Stimulated activated CD8-positive, alpha-beta memory T cell treated with anti-CD3 and anti-CD28 coated beads, Interleukin-15, amount 100 ng/mL, for 4 hours (primary cell): ENCODE measurements at places on chromosomes 13 and 19.

GRCh38 chr13:50526661-50527071 is 316.8 kb downstream of the DLEU7 start:
- no peak for DNase-seq

DNA sequence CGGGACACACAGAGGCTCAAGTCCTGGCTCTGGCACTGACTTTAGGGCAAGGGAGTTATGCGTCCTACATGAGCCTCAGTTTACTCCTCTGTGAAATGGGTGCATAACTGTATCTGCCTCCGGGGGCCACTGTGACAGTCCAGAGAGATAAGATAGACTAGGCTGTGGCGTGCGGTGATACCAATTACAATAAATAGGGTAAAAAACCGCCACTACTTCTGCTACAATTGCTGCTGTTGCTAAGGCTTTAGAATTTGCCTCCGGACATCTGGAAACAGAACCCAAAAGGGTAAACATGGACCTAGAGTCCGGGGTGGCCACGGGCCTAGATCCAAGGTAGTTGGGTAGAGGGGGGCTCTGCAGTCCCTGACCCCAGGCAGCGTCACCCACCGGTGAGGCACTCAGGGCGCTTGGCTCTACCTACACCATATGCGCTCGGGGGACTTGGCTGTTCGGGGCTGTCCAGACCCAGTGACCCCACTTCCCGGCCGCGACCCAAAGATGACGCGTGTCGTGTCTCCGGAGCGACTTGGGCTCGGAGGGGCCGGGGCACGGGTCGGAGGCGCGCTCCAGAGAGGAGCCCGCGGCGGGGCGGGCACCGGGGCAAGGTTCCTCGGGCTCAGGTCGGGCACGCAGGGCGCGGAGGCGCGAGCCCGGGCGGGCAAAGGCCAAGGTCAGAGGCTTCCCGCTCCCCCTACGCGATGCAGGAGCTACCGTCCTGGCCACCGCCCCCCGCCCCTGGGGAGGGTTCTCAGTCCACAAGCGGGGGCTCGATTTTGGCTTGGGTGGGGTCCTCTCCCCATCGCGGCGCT is 1.1 kb downstream of the INSR start:
- no peak for DNase-seq

DNA sequence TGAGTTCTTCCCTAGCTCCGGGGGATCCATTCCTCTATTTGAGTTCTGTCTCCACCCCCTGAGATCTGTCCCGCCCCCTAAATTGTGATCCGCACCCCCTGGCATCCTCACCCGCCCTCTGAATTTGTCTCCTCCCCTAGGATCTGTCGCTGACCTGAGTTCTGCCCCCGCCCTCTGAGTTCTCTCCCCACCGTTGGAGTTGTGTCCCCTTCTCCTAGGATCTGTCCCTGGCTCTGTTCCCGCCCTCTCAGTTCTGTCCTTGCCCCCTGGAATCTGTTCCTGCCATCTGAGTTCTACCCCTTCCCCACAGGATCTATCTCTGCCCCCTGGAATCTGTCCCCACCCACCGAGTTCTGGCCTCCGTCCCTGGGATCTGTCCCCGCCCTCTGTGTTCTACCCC is 1.0 kb upstream of the SLC17A7 start:
- DNase-seq: no peak

DNA sequence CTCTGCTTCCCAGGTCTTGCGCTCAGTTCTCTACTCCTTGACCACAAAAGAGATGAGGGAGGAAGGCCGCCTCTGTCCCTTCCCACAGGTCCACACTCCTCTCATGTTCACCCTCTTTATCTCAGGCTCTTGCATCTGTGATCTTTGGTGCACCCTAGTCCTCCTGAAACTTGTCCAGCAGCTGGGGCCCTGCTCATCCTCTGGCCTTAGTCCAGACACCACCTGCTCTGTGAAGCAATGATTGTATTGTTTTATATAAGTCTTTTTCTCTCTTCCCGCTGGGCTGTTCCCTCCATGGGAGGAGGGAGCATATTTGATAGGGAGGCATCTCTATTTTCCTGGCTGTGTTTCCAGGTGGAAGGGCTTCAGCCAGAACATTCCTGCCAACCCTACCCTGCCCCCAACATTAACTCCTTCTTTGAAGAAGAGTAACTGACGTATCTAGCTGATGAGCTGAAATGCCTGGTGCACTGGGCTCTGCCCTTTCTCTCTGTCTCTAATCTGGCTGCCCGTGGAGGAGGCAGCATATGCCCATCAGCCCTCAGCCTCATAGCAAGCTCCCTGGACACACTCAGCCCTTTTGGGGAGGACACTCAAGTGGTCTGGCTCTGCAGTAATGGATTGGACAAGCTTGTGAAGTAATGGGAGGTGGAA is 38.2 kb upstream of the SIAH3 start:
- DNase-seq: no peak

GRCh38 chr13:98970330-98970729 is 7.5 kb downstream of the DOCK9 start:
- DNase-seq: no peak

DNA sequence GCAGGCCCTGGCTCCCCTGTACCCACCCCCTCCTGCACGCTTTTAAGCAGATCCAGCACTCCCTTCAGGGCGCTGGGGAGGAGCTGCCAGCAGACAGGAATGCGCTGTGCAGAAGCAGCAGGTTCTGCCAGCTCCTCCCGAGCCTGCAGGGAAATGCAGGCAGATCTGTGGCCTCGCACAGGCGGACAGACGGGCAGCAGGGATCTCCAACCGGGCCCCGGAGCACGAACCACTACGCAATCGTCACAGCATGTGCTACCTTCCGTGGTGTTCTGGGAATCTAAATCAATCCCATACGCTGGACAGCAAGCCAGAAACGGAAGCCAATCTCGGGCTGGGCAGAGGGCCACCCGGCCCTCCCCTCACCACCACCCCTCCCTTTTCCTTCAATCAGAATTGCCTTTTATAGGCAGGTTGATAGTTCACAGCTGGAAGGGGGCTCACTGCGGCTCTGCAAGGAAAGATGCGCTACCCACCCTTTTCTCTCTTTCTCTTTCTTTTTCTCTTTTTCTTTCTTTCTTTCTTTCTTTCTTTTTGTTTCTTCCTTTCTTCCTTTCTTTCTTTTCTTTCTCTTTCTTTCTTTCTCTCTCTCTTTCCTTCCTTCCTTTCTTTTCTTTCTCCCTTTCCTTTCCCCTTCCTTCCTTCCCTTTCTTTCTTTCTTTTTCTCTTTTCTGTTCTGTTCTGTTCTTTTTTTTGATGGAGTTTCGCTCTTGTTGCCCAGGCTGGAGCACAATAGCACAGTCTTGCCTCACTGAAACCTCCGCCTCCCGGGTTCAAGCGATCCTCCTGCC is 99.9 kb downstream of the GNG7 start:
- no peak for DNase-seq

DNA sequence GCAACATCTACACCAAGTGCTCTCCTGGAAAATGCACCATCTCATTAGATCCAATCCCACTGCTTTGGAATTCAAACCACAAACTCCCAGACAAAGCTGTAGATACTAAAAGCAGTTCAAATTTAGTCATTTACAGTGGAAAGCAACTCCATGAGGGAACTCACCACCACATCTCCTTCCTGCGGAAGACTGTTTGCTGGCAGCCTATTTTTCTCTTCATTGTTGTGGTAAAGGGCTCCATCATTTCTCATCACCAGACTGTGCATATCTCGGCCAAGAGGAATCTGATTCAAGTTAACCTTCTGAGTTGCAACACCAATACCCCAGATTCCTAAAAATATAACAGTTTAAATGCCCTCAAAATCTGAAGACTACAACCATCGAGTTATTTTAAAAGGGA is 8.4 kb downstream of the SPRYD7 start:
- no peak for DNase-seq

GRCh38 chr13:20728579-20729311 is 25.2 kb downstream of the IL17D start:
- no peak for DNase-seq

DNA sequence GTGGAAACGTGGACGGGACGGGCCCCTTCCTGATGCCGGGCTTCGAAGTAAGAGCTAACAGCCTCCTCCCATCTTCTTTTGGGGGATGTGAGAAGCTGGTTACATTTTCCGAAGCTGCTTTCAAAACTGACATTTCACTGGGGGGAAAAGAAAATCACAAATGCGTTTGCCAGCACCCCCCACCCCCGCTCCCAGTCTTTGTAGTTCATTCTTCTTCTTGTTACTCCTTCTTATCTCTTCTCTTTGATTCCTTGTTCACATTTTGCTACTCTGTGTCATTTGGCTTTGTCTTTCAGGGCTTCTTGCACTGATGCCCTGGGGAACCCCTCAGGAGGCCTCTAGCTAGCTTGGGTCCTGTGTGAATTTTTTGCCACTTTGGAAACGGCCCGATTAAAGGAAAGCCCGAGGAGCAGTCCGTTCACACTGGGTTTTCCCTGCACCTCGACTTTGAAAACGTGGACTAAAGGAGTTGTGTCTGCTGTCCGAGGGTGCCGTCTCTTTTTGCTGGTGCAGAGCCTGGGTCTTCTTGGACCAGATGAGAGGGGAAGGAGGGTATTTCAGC is 1.3 kb downstream of the CARM1 start:
- no peak for DNase-seq

DNA sequence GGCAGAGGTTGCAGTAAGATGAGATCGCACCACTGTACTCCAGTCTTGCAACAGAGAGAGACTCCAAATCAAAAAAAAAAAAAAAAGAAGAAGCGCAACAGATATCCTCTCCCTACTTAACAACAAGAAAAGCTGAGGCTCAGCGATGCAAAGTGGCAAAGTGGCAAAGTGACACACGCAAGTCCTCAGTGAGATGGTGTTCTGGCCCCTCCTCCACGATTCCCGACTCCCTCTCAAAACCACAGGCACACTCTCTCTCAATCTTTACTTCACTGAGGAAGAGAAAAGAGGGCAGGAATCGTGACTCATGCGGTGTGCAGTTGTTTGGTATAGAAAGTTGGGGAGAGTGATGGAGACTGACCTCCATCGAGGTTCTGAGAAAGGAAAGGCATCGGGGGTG is 12.6 kb downstream of the FFAR2 start:
- DNase-seq: no peak

DNA sequence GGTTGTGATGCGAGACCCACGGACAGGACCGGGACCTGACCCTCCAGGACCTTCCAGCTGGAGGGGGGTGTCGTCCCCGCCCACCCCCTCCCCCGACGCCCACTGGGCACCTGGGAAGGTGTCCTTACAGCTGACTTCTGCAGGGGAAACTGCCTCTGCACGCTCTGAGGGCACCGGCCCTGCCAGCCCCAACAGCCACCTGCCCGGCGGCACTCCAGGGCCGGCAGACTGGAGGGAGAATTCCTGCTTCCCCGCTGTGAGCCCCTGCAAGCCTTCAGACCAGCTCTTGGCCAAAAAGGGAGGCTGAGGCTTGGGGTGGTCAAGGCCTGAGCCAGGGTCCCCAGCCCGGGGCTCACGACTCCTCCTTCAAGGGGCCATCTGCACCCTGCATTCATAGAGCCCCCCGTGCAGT is 1.2 kb downstream of the CNN2 start:
- no peak for DNase-seq

DNA sequence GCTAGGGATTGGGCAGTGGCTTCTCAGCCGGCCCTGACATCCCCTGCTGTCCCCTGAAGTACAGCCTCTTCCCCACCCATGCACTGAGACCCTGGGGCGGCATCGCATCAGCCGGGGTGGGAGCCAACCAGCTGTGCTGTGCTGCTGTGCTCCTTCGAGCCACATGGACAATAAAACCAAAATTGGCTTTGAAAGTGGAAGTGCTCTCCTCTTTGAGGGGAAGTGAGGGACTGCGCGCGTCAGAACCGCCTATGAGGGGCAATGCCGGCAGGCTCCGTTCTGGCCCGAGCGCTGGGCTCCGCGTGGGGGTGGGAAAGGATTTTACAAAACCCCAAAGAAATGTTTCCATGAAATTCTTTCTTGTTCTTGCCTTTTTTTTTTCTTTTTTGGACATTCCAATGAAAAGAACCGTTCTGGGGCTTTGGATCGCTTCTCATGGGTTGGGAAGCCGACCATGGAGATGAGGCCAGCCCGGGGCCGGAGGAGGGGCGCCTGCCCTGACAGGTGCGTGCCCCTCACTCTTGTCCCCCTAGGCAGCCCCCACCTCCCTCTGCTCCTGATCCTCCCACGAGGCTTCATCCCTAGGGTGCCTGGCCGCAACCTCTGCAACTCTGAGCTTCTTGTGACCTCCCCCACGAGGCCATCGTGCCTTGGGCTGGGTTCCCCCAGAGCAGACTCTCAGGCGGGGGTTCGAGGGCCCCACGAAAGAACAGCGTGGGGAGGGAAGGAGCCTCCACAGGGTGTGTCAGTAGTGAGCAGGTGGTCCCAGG is 22.6 kb downstream of the KLHL26 start:
- DNase-seq: no peak

- DNase-seq: no peak
Observed at GRCh38 chr13:77975358-77976042, 56.9 kb upstream of the EDNRB start.

DNA sequence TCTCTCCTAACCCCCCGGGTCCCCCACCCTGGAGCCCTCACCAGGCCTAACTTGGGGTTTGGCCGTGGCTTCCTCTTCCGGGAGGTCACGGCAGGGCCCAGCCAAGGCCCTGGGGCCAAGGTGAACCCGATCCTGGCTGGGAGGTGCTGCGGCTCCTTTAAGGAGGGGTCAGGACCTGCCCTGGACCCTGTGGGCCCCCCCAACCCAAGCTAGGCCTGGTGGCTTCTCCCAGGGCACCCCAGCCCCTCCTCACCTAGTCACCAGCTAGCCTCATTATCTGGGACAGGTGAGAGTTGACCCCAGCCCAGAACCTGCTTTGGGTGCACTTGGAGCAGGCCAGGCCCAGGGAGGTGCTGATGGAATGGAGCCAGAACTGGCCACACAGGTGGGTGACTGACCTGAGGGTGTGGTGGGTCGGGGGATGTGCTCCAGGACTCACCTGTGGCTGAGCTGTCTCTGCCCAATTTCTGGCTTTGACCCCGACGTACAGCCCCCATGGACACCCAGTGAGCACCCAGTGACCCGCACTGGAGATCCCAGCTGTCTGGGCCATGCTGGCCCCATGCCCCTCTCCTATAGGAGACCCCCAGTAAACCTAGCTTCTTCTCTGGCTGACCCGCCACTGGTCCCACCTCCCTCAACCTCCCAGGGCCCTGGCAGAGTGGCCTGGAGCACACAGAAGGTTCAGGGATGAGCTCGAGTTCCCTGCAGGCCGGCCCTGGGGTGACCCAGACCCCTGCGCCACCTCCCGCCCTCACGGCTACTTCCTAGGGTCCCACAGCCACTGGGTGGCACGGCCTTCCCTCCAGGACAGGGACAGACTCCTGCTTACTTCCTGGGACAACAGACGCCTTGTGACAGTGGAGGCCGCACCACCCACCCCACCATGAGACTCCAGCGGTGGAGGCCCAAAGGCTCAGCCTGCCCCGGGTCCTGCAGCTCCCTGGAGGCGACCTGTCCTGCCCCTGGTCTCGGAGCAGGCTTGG is 6.7 kb upstream of the MKNK2 start:
- no peak for DNase-seq

- no peak for DNase-seq
Observed at GRCh38 chr13:112784811-112785482, 95.1 kb downstream of the ATP11A start.

GRCh38 chr13:98910501-98910951 is 67.3 kb downstream of the DOCK9 start:
- no peak for DNase-seq

- DNase-seq: no peak
Observed at GRCh38 chr13:105414639-105415038, 1120.8 kb downstream of the EFNB2 start.

GRCh38 chr19:51733742-51734522 is 10.1 kb upstream of the HAS1 start:
- no peak for DNase-seq

- DNase-seq: no peak
Observed at GRCh38 chr19:30719189-30719998, 347.2 kb downstream of the ZNF536 start.
